Activated T-helper 9 cell treated with anti-CD3 and anti-CD28 coated beads, Interleukin-2, amount 50 U/mL, for 16 hours (primary cell): ENCODE measurements at places on chromosomes 16 and 17.

- DNase-seq, result no peak
These were observed 24.9 kb upstream of the RFFL start for GRCh38 chr17:35088356-35088880.

GRCh38 chr17:57927048-57927723 lies 28.0 kb downstream of the CUEDC1 start:
- no peak for DNase-seq

- DNase-seq, result no peak
These were observed 27.3 kb upstream of the RNPS1 start for GRCh38 chr16:2295056-2295798.

- no peak for DNase-seq
These were observed 50.6 kb downstream of the HS3ST3B1 start for GRCh38 chr17:14351493-14351892.

- no peak for DNase-seq
These were observed 1.0 kb downstream of the DCTN5 start for GRCh38 chr16:23642246-23642774.

DNA sequence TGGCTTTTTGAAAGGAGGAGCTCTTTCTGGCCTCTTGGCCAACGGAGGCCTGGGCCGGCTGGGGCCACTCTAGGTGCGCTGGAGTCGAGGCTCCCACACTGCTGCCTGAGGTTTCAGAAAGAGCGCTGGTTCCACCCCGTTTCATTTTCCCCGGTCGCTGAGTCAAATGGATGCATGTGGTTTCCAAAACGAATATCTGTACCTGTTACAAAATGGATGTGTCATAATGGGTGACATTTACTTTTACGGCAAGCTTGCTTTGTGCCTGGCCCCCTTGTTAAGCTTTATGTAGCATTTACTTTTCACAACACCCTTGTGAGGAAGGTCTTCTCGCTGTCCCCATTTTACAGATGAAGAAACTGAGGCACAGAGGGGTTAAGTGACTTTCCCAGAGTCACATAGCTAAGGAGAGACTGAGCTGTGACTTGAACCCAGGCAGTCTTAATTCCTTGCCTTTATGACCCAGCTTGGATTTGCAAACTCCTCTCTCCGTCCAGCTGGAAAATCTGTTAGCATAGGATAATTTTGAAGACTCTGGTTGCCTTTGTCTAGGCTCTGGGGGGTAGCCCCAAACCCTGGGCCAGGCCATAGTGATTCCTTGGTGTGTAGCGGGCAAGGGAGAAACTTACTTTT lies 10.6 kb downstream of the KSR1 start:
- DNase-seq, result peak; percentile 70
